ENCODE measurements at places on chromosomes 3 and 15. TPM values are rescaled to one million over a fixed set of nuclear protein-coding genes. Genes with fewer than 3 reads are reported as not detected.
A peak's percentile ranks its signal among the peaks of the same experiment; 100 is the strongest.

The VEPH1 gene
- total RNA-seq, result not detected

The ARPIN gene
- 10.6 TPM for total RNA-seq

The MRPL47 gene
- 44.4 TPM for total RNA-seq

The STAG1 gene
- total RNA-seq, result 21.1 TPM

DNA sequence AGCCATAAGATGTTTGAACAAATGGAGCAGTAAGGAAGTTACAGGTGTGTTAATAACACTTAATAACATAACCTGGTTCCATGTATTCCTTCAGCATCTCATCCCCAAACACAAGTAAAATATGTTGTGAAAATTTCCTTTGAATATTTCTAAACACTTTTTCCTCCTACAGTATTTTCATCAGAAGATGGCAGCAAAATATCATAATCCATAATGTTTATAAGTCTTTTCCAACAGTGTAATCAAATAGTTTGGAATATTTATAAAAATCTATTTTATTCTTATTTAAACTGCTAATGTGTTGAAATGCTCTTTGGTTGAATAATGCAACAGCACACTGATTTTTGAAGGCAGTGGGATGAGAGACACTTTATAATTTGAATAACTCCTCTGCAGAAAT, 1020.5 kb downstream of the OTOL1 start:
- DNase-seq, result no peak

DNA sequence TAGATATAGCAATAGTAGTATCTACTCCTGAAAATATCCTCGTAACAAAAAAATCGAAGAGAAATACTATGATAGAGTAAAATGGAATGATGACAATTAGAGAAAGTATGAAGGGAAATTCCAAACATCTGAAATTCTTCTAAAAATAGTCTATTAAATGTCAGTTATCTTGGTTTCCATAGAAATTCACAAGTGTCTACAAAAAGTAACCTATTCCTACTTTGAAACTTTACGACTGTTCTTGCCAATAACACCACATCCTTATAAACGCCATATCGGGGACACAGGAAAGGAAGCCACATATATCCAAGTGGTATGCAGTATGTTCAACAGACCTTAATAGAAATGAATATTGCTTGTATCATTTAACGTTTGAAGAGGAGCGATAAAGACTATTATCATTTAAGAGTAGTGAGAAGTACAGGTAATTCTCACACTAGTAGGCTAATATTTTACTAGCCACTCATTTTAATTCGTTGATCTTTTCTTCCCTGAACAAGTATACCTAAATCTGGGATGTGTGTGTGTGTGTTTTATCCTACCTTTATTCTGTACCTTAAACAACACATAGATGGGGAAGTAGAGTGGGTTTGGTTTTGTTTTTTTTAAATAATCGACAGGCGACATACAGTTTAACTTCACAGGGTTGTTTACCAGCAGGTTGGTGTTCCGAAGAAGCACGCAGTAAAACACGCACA, 1.2 kb downstream of the GPR176 start:
- no peak for DNase-seq

DNA sequence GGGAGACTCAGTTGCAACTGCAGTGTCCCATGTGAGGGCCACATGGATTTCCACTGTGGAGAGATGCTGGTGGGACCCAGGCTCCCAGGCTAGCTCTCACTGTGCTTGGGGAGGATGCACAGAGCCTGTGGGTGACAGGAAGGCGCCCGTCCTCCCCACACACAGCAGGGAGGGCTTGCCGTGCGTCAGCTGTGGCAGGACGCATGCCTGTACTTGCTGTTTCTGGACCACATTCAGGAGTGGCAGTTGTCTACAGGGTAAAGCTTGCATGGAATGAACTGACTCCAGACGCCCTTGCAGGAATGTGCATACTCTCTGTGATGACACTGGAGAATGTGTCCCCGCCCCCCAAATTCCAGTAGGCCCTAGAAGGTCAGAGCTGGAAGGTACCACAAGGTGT, 63.8 kb upstream of the SNRPA1 start:
- DNase-seq, result peak; percentile 70

DNA sequence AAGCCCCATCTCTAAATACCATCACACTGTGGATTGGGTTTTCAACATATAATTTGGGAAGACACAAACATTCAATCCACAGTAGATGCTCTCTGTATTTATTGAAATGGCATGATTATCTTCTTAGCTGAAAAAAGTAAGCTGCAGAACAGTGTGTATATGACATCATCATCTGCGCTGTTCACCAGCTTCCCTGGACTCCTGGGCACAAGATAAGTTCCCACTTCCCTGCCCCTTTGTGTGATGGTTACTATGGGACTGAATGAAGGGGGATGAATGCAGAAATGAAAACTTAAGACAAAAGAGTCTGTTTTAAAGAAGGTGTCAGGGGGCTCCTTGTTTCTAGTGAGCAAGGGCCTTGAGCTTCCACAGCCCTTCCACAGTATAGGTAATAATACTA, 20.0 kb upstream of the GPD1L start:
- no peak for DNase-seq

GRCh38 chr3:193744048-193744821, 151.2 kb downstream of the OPA1 start:
- no peak for DNase-seq

- DNase-seq, result no peak
Measured at GRCh38 chr3:139108253-139108969, 63.7 kb upstream of the PRR23C start.

DNA sequence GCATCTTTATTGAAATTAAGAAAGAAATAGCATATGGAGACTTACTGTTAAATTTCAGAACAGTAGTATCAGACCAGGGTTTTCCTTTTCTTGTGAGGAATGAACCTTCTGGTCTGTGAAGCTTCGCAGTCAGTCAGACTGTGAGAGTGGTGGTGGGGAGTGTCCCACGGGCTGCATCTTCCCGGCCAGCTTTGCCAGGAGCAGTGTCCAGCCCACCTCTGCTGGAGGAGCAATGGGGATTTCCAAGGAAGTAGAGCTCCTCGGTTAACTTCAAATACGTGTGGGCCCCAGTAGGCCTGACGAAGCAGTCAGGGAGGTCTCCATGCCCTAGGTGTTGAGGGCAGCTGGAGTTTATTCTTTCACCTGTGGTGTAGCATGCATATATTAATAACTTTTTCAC, 40.9 kb upstream of the FBXL22 start:
- no peak for DNase-seq

- DNase-seq, result no peak
Measured at GRCh38 chr3:80788914-80789313, 972.5 kb downstream of the GBE1 start.

DNA sequence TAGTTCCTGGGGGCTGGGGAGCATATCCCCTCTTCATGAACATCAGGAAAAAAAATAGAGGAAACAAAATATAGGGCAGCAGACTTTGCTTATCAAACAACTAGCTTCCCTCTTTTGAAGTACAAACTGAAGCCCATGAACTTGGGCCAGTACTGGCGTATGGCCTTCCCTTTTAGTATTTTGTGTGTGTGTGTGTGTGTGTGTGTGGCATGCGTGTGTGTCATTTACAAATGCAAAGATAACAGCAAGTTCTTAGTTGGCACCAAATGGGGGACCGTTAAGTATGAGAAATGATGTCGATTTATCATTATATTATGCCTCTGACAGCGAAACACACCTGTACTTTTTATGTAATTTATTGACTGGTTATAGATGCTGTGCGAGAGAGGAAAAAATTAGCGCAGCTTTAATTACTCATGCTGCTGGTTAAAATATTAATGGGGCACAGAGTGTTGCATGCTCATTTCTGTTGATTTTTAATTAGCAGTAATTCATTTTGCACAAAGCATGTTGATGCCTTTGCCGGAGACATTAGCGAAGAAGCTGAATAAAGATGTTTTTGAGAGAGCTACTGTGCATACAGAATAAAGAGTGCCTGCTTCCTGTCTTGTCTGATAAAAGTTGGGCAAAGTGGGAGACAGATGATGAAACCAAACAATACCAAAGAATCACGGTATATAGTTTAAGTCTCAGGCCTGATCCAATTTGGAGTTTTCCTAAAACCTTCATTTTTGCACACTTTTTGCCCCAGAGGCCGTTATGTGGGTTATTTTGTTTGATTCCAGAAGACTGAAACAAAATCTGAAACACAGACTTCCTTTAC, 297.1 kb downstream of the SATB1 start:
- DNase-seq, result no peak

DNA sequence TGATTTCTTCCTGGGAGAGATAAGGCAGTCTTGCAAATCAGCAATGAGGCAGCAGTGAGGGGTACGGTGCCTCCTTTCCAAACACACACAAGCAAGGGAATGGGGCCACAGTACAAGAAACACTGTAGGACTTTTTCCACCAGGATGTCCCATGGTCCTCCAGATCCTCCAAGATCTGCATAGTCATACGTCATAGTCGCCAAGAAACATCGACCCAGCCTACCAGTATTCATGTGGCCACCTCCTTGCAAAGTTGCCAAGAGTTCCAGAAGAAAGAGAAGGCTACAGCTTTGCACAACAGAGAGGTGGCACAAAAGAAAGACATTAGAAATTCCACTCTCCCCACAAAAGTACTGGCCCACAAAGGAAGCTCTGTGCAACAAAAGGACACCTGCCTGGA, 257.9 kb downstream of the CTNNB1 start:
- DNase-seq, result no peak

- DNase-seq, result no peak
Measured at GRCh38 chr3:6396631-6397030, 464.3 kb upstream of the GRM7 start.
